Stimulated activated CD4-positive, alpha-beta T cell treated with anti-CD3 and anti-CD28 coated beads, Interleukin-1b, Interleukin-23, amount 100 ng/mL, for 48 hours (primary cell): ENCODE measurements at places on chromosomes 6 and 20.

- DNase-seq, result no peak
These were observed 124.5 kb upstream of the AHI1 start for GRCh38 chr6:135622081-135622480.

- DNase-seq, result no peak
These were observed 69.6 kb downstream of the PHACTR2 start for GRCh38 chr6:143747347-143747842.

GRCh38 chr6:11650711-11651110 lies 113.2 kb downstream of the TMEM170B start:
- DNase-seq, result no peak

DNA sequence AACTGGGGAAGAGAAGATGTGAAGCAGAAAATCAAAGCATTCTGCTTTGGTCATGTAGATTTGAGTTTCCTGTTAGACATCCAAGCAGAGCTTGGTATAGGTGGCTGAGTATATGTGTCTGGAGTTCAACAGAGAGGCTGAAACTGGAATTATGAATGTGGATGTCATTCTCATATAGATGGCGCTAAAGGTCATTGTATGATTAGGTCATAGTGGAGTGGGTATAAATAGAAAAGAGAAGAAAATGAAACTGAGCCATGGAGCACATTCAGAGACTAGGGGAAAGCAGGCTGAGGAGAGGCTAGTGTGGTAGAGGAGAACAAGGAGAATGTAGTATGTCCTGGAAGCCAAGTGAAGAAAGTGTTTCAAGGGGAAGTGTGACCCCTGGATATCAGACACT lies 295.6 kb upstream of the PLN start:
- DNase-seq, result no peak

DNA sequence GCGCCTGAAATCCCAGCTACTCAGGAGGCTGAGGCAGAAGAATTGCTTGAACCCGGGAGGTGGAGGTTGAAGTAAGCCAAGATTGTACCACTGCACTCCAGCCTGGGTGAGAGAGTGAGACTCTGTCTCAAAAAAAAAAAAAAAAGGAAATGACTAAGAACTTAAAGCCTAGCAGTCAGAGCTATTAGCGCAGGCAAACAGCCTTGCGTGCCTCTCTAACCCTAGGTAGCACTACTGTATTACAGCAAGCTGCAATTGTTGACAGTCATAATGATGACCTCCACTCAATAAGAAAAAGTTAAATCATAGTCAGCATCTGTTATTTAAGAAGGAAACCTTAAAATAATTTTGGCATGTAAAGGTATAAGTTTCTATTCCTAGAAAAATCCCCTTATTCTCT lies 14.4 kb downstream of the GSS start:
- no peak for DNase-seq

- DNase-seq, result no peak
These were observed 1.2 kb downstream of the DDR1 start for GRCh38 chr6:30885481-30885998.

DNA sequence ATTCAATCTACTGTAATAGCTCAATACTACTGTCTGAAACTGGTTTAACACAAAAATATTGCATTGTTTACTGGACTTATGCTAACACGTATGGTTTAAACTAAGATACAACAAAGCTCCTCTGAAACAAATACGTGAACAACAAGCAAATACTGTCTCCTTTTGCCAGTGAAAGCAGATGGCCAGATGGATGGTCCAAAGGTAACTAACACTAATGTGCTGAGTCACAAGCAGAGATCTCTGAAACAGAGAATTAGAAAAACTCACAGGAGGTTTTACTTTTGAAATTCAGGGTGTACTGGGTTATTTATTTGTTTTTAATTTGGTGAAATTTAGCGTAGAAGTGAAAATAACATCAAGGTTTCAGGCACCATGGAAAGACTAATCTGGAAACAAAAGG lies 124.3 kb upstream of the SOX4 start:
- DNase-seq, result no peak

DNA sequence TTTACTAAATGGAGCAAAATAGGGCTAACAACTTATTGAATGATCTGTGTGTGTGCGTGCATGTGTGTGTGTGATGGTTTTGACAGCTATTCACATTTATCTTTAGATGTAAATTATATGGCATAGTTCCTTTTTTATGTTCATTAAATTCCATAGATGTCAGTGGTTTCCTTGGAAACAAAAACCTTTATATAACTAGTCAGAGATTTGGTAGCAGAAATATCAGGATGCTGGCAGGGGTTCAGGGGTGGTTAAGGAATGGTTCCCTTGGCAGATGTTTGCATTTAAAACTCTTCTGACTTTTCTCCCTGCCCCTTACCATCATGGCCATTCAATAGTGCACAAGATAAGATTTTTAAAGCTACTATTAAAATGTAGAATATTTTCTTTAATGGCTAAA lies 256.6 kb downstream of the PLCB1 start:
- DNase-seq, result no peak
